Fibroblast of mammary gland (primary cell): ENCODE measurements at places on chromosomes 7 and 10.

DNA sequence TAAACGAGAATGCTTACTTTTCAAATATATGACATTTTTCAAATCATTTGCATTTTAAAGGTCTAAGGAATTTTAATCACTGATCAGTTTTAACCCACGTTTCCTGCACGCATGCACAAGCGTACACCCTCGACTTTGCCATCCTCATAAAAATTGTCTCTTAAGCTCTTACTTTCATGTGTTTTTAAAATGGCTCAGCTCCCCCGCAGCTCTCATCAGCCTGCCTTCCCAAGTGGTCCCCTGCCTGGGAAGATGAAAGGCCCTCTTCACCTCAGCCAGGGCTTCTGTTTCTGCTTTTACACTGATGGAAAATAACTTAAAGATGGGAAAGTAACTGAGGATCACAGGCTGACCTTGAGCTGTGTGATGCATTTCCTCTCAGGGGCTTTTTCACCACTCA lies 131.6 kb upstream of the LSM8 start:
- no peak for DNase-seq

DNA sequence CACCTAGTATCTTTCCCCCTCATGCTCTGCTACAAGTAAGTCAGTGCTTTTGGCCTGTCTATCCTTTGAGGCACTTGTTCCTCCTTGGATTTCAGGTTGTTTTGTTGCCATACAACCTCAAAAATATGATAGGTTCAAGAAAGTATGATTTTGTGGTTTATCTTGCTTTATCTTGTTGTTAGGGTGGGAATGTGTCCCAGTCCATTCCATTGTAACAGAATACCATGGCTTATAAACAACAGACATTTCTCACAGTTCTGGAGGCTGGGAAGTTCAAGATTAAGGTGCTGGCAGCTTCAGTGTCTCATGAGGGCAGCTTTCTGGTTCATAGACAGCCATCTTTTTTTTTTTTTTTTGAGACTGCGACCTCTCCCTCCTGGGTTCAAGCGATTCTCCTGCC lies 72.1 kb downstream of the TMEM270 start:
- no peak for DNase-seq

- DNase-seq = peak; percentile 55
Measured at GRCh38 chr10:119209035-119209735, 1.8 kb downstream of the GRK5 start.

GRCh38 chr7:706721-707120 lies 19.8 kb upstream of the DNAAF5 start:
- no peak for DNase-seq

DNA sequence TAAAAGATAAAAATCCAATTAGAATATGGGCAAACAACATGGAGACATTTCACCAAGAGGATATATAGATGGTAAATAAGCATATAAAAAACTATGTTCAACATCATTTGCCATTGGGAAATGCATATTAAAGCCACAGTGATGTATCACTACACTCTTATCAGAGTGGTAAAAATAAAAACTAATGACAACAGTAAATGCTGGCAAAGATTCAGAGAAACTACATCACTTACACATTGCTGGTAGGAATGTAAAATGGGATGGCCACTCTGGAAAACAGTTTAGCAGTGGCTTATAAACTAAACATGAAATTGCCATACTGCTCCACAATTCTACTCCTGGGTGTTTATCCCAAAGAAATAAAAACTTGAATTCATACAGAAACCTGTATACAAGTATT lies 59.2 kb downstream of the CROT start:
- no peak for DNase-seq

GRCh38 chr7:537911-538634 lies 18.4 kb upstream of the PDGFA start:
- peak; percentile 79 for DNase-seq

- DNase-seq = no peak
Measured at GRCh38 chr10:1530871-1531517, 206.3 kb downstream of the ADARB2 start.

- no peak for DNase-seq
Measured at GRCh38 chr7:11638011-11638774, 193.8 kb downstream of the THSD7A start.

GRCh38 chr10:126054191-126054590 lies 157.8 kb downstream of the FANK1 start:
- no peak for DNase-seq

DNA sequence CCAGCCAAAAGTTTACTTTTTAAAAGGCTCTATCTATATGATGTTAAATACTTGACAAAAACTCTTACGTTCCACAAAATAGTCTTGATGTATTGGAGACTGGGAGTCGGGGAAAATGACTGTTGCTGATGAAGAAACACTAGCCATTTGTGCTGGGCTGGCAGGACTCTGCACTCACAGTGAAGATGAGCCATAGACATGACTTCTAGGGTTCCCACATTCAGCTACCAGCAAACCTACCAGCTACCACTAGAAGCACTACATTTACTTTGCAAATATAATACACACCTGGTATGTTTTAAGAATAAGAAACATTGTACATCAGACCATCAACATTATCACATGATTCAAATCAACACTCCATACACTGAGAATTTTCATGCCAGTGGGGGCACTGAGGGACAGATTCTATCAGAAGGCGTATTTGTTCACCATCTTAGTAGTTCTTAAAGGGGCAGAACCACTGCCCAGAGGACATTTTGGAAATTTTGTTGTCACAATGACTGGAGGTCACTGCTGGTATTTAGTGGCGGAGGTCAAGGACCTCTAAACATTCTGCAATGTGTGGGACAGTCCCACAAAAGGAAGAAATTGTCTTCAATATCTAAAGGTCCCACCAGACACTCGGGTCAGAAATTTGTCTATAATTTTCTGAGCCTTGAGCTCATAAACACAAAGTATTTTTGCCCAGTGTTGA lies 52.3 kb downstream of the PARD3 start:
- DNase-seq = no peak

- DNase-seq = peak; percentile 68
Measured at GRCh38 chr10:52213321-52213752, 100.7 kb upstream of the DKK1 start.

GRCh38 chr10:6702030-6702429 lies 122.0 kb upstream of the PRKCQ start:
- DNase-seq = no peak

DNA sequence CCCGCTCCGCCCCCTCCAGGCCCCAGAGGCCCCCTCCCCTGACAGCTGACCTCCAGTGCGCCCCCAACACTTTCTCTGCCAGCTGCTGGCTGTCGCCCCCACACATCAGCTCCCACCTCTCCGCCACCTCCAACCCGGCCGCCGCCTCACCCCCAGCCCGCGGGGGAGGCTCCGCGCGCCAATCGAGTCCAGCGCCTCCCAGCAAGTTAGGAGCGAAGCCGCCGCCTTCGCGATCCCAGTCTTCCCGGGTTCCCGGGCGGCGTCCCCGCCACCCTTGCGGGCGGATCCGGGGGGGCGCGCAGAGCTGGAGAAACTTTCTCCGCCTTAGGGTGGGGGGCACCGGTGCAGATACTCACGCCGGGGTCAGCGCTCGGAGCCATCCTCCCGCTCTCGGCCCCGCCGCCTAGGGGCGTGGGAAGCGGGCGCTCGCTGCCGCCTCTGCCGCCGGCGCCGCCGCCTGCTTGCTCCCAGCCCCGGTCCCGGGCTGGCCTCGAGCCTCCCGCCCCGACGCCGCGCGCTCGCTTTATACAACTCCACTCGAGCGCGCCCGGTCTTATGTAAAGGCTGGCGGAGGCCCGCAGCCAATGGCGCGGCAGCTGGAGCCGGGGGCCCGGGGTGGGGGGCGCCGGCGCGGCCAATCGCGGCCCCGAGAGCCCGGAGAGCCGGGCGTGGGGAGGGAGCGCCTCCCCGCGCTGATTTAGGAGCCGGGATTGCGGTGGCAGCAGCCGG lies at the start of gene CRTAC1:
Gene CRTAC1 (minus strand): TSS at position 529 of the 729 bp plus-strand sequence. CDS start 149 bp downstream, at position 380.
- DNase-seq = no peak

- no peak for DNase-seq
Measured at GRCh38 chr10:128375171-128375570, 248.9 kb upstream of the MKI67 start.

- peak; percentile 6 for DNase-seq
Measured at GRCh38 chr10:22271786-22272185, 44.4 kb upstream of the COMMD3 start.

- peak; percentile 90 for DNase-seq
Measured at GRCh38 chr7:134813663-134814396, 34.4 kb downstream of the CALD1 start.

GRCh38 chr7:111827863-111828504 lies 265.7 kb upstream of the IMMP2L start:
- peak; percentile 49 for DNase-seq

- no peak for DNase-seq
Measured at GRCh38 chr10:62818426-62819011, 2.4 kb upstream of the EGR2 start.

DNA sequence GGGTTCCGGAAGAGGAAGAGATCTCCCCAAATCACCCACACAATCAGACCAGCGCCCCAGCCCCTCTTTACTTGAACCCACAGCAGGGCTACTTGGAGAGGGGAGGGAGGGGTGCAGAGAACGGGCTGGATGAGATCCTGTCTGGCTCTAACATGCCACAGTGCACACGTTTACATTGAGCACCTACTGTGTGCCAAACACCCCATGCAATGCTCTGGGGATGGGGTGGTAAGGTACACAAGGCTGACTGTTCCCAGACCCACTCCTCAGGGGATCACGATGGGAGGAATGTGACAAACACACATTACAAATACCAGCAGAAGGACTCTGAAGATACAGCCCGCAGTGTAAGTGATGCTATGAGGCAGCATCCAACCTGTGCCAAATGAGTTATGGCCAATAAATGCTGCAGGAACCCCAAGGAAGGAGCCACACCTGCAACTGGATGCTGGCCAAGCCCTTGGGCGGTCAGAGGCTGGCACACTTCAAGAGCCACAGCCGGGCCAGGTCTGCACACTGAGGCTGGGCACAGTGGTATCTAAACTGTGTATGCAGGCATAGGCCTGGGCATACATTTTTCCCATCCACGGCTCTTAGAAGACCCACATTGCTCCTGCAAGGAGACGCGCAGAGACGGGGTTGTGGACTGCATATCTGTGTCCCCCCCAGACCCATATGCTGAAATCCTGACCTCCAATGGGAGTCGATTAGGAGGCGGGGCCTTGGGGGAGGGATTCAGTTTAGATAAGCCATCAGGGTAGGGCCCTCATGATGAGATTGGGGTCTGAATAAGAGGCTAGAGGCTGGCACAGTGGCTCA lies 6.4 kb downstream of the SPOCK2 start:
- DNase-seq = no peak

GRCh38 chr7:115087437-115087836 lies 165.5 kb downstream of the MDFIC start:
- peak; percentile 90 for DNase-seq

DNA sequence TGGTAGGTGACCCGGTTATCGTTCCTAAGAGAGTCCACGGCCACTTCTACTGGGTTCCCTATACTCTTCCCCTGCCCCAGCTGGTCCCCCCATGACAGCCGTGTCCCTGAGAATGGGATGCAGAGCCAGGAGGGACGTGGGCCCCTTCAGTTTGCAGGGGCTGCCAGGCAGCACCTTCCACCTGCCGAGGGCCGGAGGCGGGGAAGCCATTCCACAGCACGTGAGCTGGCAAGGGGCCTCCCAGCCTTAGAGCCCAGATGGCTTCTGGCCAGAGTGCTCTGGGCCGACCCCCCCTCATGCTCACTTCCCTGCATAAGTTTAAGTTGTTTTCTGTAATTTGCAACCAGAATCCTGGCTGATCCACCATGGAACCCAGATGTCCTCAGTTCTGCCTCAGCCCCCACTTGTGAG lies 39.0 kb downstream of the DIP2C start:
- no peak for DNase-seq

- peak; percentile 78 for DNase-seq
Measured at GRCh38 chr10:88810196-88810961, 7.8 kb downstream of the LIPM start.

GRCh38 chr10:44395396-44395795 lies 10.5 kb upstream of the CXCL12 start:
- no peak for DNase-seq

- no peak for DNase-seq
Measured at GRCh38 chr7:78677391-78677790, 776.1 kb downstream of the MAGI2 start.
